ENCODE measurements at places on chromosomes 5 and 9.

DNA sequence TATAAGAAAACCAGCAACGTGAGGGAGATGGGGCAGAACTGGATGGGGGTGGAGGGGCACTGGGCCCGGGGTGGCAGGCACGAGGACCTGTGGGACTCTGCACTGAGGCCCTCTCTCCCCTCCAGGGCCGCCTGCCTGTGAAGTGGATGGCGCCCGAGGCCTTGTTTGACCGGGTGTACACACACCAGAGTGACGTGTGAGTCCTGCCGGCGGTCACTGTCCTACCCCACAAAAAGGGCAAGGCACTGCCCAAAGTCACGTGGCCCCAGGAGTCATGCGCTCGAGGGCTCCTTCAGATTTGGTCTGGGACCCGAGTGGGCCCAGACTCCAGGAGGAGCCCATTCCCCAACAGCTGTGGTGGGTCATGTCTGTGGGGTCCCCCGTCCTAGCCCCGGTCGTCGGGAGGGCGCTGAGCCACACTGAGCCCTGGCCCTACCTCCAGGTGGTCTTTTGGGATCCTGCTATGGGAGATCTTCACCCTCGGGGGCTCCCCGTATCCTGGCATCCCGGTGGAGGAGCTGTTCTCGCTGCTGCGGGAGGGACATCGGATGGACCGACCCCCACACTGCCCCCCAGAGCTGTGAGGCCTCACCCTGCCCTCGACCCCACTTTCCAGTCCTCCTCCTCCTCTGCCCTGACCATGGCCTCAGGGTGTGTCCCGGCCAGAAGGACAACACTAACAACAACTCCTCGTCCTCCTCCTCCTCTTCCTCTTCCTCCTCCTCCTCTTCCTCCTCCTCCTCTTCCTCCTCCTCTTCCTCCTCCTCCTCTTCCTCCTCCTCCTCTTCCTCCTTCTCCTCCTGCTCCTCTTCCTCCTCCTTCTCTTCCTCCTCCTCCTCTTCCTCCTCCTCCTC is 9.7 kb downstream of the FGFR4 start:
- no peak for DNase-seq

DNA sequence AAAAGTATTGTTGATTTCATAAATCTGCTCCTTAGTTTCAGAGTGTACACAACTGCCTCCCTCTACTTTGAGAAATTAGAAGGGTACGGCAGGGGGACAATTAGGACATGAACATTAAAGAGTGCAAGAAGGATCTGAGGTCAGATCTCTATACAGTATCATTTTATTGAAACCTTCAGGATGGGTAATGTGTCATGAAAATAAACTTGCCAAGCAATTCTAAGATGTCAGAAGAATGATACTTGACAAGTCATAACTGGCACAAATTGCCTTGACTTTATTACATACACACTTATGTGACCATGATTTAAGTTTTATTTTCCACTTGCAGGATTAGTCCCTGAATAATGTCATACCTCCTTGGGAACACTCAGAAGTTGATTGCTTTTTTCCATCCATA is 92.8 kb downstream of the PLPP1 start:
- DNase-seq: no peak

DNA sequence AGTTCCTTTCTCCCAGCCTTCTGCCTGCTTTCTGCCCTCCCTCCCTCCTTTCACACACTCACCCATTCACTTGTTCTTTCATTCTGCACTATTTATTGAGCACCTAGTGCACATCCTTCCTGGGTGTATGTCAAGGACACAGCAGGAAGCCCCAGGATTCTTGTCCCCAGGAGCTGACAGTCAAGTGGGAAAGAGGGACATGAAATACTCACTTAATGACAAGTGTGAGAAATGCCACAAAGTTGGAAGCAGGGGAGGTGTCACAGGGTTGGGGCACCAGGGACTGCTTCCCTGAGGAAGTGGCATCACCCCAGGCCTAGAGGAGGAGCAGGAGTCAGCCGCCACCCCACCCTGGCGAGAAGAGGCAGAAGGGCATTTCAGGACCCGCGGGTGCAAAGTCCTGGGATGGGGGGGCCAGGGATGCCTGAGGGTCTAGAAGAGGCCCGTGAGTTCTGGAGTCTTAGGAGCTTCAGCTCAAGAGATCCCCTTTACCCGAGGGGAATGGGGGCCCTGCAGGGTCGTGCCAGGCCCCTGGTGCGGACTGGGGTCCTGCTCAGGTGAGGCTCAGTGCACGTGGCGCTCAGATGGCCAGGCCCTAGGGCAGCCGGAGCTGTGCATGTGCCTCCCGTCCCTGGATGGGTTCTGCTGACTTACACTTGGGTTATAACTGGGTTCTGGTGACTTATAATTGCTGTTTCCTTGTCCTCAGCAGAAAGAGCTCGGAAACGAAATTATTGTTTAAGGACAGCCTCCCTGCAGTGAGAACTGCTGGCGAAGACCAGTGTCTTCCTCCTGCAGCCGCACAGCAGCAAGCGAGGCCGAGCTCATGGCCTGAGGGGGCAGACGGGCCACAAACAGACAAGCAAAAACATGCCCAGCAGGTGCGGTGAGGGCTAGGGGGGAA is 16.9 kb upstream of the LAMC3 start:
- no peak for DNase-seq

GRCh38 chr5:109748546-109748945 is 58.8 kb downstream of the MAN2A1 start:
- no peak for DNase-seq

GRCh38 chr9:97475059-97475458 is 26.4 kb upstream of the TMOD1 start:
- DNase-seq: no peak

DNA sequence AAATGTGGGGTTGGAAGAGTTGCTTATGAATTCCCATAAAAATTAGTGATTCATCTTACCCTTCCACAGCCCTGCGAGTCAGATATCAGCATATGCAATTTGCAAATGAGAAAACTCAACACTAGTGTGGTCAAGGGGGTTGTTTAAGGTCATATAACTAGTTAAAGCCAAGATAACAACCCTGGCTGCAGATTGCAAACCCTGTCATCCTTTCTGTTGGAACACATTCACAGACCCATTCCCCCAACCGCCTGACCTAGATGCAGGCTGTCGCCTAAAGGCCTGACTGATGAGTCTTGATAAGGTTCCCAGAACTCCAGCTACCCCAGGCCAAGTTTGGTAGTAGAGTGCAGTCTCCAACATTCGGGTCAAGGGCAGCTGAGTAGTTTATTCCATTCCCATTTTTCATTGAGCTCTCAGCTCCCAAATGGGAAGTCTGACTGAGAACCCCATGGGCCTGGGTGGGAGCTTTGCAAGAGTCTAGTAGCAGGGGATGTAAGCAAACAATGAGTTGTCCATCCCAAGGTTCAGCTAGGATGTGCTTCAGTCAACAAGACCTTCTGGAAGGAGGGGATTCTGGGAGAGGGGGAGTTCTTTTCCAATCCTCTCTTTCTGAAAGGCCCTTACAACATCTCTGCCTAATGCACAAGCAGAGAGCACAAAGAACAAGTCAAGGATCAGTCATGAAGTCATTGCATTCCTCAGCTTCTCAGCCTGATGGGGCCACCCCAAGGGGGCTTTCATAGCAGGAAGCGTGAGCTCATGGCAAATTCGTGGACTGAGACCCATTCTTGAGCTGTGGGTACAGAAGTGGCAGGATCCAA is 40.3 kb downstream of the ADAM19 start:
- DNase-seq: peak; percentile 63

DNA sequence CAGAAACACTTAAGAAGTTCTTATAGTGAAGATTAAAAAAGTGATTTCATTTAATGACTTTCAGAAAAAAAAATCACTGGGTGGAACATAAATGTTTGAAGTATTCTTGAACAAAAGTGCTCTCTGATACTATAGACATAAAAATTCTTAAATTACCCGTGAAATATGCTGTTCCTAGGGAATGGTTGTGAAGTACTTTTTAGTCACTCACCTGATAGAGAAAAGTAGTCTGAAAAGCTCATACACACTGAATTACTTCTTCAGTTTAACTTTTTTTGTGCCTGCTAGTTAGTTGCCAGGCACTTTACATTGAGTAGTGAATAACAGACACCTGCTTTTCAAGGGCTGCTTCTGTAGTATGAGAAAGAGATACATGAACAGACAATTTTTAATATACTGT is 78.0 kb downstream of the SH3GL2 start:
- no peak for DNase-seq

DNA sequence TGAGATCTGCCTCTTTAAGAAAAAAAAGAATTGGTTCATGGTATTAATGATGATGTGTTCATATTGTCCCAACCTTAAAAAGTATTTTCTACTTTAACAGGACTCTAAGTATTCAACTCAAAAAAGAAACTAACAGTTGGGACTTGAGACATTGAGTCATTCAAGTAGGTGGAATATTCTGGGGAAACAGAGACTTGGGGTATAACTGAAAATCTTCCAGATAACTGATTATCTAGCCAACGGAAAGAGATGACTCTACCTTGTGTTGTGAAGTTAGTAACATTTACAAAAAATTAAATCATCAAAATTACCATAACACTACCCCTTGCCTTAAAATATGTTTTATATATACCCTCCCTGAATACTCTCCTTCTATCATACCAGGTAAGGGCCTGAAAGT is 19.1 kb downstream of the OXCT1 start:
- DNase-seq: no peak

DNA sequence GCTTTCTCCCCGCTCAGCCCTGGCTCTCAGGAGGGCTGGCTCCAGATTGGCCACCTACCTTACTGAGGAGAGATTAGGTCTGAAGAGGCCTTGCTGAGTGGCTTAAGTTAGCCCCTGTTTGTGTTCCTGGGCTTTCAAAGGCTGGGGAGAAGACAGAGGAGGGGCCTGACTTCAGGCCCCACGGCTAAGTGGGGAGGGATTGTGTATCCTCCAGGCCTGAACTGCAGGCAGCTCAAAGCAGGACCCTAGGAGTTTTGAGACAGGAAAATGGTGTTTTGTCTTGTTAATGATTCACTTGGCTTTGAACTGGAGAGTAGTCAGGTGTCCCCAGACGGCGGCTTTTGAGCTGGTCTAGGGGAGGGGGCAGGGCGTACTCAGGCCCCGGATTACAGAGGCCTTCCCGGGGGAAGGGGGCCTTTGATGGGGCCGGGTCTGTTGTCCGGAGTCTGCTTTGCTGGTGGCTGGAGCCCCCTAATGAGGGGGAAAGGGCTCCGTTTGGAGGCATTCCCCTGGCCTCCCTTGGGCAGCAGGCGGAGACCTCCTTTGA is 162.0 kb upstream of the SMIM23 start:
- no peak for DNase-seq

GRCh38 chr9:89071591-89071990 is 80.3 kb downstream of the S1PR3 start:
- DNase-seq: no peak

GRCh38 chr5:157214861-157215513 is 34.3 kb downstream of the ITK start:
- DNase-seq: no peak

DNA sequence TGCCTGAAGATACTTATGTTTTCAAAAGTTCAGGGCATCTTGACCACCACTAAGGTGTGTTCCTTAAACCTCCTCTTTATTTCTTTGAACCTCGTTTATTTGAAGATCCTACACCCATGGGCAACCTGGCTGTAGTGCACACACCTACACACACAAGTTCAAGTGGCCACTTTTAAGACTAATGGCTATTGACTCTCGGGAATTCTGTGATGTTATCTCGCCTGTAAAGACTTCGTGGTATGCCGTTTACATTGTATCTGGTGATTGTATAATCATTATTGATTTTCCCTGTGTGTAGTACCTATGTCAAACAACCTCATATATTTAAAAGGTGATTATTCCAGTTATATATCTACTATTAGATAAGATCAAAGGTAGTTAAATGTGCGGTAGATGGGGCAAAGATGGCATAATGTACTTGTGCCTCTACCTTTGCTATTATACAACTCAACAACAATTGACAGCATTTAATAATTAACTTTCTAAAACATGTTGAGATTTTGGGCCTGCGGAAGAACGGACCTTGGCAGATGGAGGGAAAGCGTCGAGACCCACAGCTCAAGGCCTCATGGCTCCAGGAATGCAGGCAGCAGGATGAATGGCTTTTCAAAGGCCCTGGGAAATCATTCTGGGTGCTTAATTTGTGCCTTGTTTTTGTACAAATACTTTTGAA is 51.4 kb upstream of the IRX2 start:
- DNase-seq: no peak

- DNase-seq: no peak
Observed at GRCh38 chr5:115484368-115484767, 60.2 kb downstream of the FEM1C start.

GRCh38 chr9:105070176-105070575 is 142.2 kb upstream of the ABCA1 start:
- DNase-seq: no peak

- DNase-seq: no peak
Observed at GRCh38 chr5:179368806-179369529, 23.7 kb upstream of the ADAMTS2 start.

DNA sequence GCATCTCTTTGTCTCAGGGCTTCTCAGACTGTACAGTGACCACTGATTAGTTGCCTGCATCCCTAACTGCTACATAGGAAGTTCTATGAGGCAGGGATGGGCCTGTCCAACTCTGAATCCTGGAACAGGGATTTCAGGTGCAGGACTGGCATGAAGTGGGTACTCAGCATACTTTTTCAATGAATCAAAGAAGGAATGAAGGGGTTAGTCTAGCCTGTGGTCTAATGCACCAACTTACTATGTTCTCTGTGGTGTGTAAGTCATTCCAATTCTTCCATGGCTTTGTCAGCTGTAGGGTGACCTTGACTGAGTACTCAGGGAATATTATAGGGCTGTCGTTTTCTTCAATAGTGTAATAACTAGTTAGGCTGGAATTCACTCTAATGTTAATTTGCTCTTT is 8.3 kb downstream of the COL15A1 start:
- DNase-seq: no peak

DNA sequence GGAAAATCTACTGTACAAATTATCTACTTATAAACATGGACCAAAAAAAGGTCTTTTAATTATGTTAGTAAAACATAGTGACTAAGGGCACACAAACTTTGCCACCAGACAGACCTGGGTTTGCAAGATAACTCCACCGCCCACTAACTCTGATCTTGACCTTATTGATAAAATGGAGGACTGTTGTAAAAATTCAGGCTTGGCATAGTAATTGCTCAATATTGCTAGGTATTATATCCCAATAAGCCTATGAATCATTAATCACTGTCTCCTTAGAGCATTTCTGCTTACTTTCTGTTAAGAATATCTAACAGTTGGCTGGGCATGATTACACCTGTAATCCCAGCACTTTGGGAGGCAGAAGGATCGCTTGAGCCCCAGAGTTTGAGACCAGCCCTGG is 3.8 kb downstream of the C9orf40 start:
- DNase-seq: no peak

- DNase-seq: no peak
Observed at GRCh38 chr5:174612686-174613085, 111.7 kb upstream of the MSX2 start.

DNA sequence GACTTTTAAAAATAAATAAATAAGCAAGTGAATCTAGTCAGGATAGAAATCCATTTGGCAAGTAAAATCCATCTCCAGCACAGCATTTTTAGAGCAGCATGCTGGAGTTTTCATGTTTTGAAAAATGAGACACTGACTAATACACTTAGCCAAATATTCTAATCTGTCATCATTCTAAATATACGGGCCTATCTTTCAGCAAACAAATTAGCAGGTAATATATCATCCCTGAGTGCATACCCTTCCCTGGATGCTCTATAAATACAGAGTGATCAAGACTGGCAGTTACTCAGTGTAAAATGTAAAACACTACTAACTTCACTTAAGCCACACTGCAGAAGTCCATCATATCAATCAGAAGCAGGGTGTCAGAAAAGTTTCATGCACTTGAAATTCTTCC is 58.4 kb downstream of the MLLT3 start:
- DNase-seq: no peak

Measured in left cardiac atrium (tissue), 4 donors.